GM12891 (cell line): ENCODE measurements at places on chromosomes 1 and 21.

GRCh38 chr21:29334717-29335428 is 36.2 kb downstream of the BACH1 start:
- DNase-seq: no peak

DNA sequence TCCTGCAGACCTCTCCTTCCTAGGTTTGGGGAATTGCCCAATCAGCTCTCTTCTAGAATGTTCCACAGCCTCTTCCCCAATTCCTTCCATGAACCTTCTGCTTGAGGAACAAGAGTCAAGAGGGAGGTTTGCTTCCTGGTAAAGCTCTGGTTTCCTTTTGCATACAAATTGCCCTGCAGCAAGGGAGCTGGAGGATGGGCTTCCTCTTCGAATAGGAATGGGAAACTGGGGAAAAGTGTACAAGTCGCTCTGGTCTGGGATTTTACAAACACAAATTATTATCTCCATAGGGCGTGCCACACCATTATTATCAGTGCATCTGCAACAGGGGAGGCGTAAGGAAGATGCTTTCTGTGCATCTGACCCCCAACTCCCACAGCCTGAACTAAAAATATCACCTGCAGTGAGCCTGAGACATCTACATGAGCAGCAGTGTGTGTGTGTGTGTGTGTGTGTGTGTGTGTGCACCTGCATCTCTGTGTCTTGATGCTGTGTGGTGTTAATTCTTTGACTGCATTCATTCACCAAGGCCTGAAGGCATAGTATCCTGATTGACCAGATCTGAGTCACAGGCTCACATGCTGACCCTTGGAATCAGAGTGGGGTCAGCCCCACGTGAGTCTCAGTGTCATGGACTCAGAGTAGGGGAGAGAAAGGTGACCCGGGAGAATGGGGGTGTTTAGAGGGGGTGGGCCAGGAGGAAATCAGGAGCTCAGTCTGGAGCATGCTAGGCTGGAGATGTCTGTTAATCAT is 272.9 kb downstream of the KAZN start:
- no peak for DNase-seq

- no peak for DNase-seq
Measured at GRCh38 chr1:182041615-182042014, 19.9 kb downstream of the ZNF648 start.

GRCh38 chr1:234980291-234980644 is 148.4 kb downstream of the TOMM20 start:
- DNase-seq: no peak

DNA sequence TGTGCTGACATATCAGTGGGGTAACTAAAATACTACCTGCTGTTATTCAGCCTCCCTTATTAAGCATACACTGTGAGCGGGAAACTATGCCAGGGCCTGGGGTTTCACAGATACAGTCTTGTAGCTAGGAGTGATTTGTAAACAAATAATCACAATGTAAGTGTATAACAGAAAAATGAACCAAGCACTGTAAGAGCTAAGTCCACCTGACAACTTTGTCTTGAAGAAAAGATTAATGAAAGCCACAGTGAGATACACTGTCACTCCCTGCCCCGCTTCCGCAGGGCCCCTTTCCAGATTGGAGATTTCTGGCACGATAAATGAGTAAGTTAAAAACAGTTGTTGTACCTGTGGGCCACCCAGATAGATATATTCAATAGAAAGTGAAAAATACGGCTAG is 4.8 kb downstream of the RCAN3 start:
- DNase-seq: no peak

- DNase-seq: no peak
Measured at GRCh38 chr1:10065344-10065685, 32.6 kb downstream of the UBE4B start.

GRCh38 chr1:79188337-79188736 is 181.8 kb upstream of the ADGRL4 start:
- no peak for DNase-seq

- no peak for DNase-seq
Measured at GRCh38 chr21:15728046-15728445, 1.7 kb upstream of the USP25 start.

GRCh38 chr1:233170741-233171140 is 124.8 kb downstream of the PCNX2 start:
- no peak for DNase-seq

- DNase-seq: no peak
Measured at GRCh38 chr1:115219927-115220326, 118.1 kb downstream of the NGF start.

DNA sequence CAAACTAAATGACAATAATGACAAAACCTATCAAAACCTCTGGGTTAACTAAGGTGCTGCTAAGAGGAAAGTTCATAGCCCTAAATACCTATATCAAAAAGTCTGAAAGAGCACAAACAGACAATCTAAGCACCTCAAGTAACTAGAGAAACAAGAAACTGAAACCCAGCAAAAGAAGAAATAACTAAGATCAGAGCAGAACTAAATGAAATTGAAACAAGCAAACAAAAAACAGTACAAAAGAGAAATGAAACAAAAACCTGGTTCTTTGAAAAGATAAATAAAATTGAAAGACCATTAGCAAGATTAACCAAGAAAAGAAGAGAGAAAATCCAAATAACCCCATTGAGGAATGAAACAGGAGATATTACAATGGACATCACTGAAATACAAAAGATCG is 44.8 kb upstream of the KIAA0040 start:
- no peak for DNase-seq

- no peak for DNase-seq
Measured at GRCh38 chr1:146012703-146013558, 8.6 kb downstream of the HJV start.

DNA sequence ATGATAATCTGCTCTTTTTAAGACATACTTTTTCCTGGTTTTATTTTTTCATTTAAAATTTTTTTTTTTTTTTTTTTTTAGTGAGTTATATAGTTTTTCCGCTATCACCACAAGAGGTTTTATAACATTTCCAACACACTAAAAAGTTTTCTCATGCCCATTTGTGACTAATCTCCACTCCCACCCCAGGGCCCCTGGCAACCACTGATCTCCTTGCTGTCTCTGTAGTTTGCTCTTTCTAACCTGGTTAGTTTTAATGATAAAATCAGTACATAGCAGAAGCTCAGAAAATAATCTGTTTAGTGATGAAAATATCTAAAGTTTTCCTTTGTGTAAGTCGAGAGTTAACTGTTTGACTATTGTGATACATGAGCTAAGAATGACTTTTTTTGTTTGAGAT is 41.8 kb downstream of the IARS2 start:
- DNase-seq: no peak

DNA sequence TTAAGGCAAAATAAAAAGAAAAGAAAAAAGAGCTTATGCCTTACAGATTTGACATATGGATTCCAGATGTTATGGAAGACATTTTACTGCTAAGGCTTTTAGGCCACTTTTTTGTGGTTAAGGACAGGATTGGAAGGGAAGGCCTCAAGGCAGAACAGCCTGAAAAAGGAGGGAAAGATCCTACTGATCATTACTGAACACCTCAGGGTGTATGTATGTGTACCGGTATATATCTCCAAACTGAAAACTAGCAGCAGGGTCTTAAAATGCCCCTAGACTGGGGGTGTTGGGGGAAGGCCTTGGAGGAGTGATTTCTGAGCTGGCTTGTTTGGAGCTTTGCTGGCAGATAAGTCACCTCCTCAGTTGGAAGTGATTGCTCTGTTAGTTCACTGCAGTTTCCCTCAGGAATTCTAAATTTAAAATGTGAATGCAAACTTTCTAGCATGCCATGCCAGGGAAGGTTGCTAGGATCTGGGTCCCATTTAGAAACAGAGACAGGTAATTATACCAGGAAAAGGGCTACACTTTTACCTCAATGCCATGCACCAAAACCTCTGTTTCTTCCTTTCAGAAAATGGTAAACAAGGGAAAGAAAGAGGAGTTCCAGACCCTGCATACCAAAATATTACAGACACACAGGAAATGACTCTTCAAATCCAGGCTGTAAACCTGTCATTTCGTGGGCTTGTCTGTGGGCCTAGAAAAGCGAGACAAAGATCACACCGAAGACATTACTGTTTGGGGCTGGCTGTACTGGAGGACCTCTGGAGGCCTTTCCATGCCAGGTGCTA is 15.0 kb downstream of the C1orf52 start:
- no peak for DNase-seq

DNA sequence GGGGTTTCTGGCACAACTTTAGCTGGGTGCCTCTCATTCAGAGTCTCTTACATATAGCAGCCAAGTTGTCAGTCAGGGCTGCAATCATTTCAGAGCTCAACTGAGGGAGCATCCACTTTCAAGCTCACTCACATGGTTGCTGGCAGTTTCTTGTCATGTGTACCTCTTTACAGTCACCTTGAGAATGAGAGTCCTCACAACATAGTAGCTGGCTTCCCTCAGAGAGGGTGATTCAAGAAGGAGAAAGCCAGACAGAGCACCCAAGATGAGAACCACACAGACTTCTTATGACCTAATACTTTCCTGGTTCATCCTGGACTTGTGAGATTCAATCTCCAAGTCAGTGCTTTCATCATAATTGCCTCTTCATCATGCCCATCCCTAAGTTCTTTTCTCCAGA is 57.2 kb downstream of the DPT start:
- no peak for DNase-seq

GRCh38 chr1:228000836-228001563 is 5.8 kb upstream of the WNT3A start:
- DNase-seq: no peak

DNA sequence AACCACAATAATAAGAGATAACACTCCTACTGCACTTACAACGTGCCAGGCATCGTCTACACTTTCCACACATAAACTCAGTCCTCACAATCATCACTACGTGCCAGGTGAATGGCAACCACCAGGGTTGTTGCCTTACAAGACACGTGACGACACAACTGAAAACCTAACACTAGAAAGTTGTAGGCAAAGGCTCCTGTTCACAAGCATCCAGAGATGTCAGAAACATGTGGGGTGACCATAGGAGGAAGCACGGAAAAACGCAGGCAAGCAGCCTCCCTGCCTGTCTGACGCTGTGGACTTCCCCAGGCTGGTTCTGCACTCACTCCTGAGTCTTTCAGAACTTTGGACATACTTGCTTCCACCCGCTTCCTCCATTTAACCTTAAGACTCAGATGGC is 7.0 kb downstream of the CAPZB start:
- no peak for DNase-seq

DNA sequence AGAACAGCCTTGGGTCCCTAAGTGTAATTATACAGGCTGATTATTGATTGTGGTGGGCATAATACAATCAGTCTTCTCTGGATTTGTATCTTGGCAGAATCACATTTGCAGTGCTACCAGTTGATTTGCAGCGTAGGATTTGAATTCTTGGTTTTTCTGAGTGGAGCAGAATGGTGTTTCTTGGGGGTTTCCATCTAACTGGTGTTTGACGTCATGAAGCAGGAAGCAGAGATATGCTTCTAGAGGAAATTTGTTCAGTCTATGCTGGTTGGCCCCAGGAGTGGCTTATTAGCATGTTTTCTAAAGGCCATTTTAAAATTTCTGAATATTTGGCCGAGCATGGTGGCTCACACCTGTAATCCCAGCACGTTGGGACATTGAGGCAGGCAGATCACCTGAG is 3.4 kb downstream of the CTTNBP2NL start:
- DNase-seq: no peak

DNA sequence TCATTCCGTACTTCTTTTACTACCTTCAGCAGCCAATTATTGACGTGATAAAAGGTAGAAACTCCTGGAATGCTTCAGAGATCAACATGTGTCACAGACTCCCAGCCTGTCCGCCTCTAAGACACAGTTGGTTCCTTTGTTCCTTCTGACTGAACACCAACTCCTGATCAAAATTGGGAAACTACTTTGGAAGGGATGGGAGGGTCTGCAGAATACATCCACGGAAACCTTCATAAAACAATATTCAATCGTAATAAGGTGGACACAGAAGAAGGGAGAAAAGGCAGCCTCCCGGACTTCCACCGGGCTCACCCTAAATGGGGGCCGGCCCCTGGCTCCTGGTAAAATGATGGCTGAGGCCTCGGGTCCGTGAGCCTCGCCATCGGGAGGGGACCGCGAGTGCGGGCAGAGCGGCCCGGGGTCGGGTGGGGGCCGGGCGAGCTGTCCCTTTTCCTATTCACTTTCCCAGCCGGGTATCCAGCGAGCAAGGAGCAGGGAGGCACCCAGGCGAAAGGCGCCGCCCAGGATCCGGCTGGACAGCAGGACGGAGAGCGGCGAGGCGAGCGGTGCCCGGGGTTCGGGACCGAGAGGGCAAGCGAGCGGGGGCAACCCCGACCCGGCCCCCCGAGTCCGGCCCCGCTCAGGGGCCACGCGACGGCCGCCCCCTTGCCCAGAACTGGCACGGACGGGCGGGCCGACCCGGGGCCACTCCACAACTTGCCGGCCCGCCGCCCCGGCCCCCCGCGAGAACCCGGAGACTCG is 805 bp downstream of the NRIP1 start:
- DNase-seq: no peak

GRCh38 chr1:246058466-246058865 is 448.6 kb downstream of the SMYD3 start:
- no peak for DNase-seq

DNA sequence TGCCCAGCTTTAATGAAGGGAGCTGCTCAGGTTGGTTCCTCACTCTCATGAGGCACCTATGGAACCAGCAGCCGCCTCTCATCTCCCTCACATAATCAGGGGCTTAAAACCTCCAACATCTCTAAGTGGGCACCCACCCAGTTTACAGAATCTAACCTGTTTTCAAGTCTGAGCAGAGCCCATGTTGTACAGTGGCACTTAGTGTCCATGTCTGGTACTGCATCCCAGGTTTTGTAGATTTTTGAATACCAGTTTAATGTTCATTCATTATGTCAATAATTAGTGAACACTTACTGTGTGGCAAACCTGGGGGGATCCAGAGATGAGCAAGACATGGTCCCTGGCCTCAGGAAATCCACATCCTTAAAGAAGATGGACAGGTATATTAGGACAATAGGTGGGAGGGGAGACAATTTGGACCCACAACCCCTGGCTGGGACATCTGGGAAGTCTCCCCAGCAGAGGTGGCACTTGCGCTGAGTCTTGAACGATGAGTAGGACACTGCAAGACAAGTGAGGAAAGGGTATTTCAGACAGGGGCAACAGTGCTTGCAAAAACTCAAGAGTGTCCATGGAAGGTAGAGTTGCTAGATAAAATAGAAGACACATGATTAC is 83.3 kb downstream of the LACTBL1 start:
- DNase-seq: no peak

GRCh38 chr1:67348586-67349252 is 41.0 kb downstream of the IL12RB2 start:
- no peak for DNase-seq

DNA sequence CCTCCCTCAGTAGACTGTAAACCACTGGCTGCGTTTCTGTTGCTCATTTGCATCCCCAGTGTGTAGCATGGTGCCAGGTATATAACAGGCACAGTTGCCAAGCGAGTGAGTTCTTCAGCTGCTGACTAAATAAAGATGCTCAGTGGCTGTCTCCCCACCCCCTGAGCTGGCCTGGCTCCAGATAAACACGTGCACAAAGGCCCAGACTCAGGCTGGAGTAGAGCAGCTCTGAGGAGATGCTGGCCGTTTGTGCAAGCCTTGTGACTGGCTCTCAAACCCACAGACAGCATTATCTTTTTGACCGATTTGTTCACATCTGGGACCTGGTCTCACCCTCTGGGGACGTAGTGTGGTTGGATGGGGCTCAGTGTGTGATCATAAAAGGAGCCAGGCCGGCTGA is 7.1 kb downstream of the CHRNB2 start:
- no peak for DNase-seq
